ELR (cell line): ENCODE measurements at places on chromosomes 6 and 20.

DNA sequence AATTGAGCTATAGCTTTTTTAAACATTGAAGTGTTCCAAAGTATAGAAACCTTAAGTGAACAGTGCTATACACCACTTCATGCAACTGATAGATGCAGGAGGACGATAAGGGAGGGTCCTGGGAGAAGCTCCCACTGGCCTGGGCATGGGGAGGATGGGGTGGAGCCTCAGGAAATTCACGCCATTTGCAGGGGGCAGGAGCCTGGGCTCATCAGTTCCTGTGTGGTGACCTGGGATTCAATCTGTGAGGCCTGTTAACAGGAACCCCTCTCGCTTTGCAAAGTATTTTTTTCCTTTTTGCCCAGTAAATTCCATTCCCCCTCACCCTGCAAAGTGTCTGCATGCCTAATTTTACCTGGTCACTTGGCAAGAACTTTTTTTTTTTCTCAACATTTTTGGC is 11.0 kb upstream of the ASCC3 start:
- DNase-seq, result no peak

- no peak for DNase-seq
These were observed 328.1 kb downstream of the ARHGAP18 start for GRCh38 chr6:129381885-129382284.

DNA sequence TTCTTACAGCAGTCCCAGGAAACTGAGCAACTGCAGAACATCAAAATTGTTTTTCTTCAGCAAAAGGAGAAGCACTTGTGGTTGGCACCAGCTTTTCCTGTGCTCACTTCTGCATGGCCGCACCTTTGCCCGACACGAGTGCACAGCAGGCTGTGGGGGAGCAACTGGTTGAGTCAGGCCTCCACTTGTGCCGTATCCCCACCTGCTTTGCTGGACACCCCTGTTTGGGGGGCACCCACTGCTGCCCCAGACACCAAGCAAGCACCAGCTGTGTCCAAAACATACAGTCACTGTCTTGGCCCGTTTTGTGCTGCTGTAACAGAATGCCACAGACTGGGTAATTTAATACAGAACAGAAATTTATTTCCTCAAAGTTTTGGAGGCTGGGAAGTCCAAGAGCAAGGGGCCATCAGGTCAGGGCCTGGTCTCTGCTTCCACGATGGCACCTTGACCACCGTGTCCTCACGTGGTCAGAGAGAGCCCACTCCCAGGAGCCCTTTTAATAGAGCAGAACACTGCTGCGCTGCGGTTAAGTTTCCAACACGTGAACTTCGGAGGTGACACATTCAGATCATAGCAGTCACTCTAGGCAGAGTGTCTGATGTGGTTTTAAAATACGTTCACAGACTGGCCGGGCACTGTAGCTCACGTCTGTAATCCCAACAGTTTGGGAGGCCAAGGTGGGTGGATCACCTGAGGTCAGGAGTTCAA is 8.7 kb upstream of the GMEB2 start:
- DNase-seq, result no peak

DNA sequence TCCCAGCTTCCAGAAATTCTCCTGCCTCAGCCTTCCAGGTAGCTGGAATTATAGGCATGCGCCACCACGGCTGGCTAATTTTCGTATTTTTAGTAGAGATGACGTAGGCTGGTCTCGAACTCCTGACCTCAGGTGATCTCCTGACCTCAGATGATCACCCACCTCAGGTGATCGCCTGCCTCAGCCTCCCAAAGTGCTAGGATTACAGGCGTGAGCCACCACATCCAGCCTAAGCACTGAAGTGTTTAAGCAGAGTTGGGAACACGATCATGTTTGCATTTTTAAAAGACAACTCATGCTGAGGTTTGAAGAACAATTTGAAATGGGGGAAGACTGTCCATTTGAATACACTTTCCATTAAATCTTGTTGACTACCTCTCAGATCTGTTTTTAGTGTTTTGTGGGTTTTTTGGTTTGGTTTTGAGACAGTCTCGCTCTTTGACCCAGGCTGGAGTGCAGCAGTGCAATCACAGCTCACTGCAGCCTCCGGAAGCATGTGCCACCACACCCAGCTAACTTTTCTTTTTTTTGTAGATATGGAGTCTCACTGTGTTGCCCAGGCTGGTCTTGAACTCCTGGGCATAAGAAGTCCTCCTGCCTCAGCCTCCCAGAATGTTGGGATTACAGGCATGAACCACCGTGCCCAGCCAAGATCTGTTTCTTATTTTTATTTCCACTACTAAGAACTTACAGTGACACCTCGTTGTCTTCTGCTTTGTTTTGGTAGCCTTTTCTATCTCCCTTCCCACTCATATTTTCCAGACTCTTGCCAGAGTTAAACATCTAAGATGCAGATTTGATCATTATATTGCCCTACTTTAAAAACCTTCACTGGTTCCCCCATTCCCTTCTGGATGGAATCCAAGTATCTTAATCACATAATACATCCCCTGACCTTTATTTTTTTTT is 5.5 kb downstream of the CASP8AP2 start:
- DNase-seq, result no peak

DNA sequence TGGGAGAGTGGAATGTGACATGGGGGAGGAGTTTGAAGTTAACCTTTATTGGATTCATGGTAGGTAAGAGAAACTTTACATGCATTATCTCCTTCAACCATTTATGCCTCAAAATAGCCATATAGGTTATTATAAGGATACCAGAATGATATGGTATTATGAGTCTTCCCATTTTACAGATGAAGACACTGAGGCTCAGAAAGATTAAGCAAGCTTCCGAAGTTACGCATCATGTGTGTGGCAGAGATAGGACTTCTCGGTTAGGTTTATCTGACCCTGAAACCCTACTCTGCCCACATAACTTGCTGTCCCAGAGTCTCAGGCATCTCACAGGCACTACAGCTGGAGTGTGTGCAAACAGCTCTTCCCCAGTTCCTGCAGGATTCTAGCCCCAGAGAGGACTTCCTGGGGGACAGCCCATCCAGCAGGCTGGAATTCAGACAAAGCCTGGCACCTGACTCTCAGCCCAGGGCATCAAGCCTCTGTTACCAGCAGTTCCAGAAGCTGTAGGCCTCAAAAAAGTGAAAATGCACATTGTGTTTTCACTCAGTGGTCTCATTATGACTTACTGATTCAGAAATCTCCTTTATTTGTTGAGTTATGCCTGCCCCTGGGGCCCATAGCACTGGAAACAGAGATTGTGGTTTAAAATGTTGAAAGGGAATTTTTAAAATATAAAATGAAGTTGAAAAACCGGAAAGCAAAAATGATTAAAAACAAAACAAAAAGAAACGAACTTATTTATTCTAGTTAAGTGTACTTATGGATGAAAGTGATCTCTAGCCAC is 512.8 kb upstream of the CHD6 start:
- DNase-seq, result no peak

DNA sequence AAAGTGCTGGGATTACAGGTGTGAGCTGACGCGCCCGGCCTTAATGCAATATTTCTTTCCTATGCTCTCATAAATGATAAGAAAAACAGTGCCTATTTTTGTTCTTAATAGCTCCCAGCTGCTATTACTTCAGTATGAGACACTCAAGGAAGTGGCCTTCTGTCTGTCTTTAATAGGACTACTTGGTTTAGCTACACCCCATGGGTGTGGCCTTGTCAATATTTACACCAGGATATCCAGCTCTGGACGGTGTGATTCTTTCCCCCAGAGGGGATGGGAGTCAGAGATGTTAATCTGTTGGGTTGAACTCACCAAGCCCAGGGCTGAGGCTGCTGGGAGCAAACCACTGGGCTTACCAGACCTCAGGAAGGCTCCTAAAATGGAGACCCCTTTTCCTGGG is 134.2 kb downstream of the CEP57L1 start:
- peak; percentile 19 for DNase-seq

DNA sequence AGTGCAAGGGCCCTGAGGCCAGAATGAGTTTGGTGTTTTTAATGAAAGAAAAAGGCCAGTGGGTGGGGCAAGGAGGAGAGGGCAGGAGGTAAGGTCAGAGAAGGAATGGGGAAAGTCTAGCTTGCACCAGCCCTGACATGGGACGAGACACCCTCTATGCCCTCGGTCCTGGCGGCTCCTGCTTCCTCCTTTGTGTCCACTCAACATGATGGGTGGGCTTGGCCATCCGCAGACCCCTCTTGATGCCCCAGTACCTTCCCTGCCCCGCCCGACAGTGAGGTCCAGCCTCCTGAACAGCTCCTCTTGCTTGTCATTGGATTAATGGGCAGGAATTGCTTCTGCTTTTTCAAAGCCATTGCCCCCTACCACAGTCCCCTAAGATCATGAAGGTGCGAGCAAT is 33.6 kb upstream of the ANGPT4 start:
- no peak for DNase-seq

- DNase-seq, result no peak
These were observed 55.4 kb upstream of the TULP4 start for GRCh38 chr6:158256746-158257424.
